COR-L47 (cell line): ENCODE measurements at places on chromosomes 6 and 20.

DNA sequence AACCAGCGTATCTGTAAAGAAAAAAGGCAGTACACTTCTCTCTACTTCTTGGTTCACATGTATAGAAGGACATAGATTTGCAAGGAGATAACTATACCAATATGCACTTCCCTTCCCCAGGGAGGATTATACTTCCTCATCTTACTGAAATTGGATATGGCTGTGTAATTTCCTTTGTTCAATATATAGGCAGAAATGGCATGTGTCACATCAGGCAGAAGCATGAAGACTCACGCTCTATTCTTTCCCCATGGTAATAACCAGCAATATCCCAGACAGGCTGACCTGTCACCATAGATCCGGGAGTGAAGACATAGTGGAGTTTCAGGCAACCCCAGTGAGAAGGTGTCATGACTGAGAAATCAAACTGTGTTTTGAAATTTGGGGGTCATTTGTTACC, 518.3 kb downstream of the KIF16B start:
- DNase-seq, result no peak

- no peak for DNase-seq
These were observed 30.1 kb upstream of the APMAP start for GRCh38 chr20:25022680-25023079.

GRCh38 chr20:13638162-13638495, 603 bp downstream of the TASP1 start:
- no peak for DNase-seq

- DNase-seq, result no peak
These were observed 22.6 kb downstream of the GNAS-AS1 start for GRCh38 chr20:58828136-58828535.

- DNase-seq, result no peak
These were observed 183.8 kb upstream of the UST start for GRCh38 chr6:148563066-148563465.

GRCh38 chr6:157390273-157391060, 9.5 kb downstream of the ZDHHC14 start:
- no peak for DNase-seq

- peak; percentile 71 for DNase-seq
These were observed 603.2 kb downstream of the RNF144B start for GRCh38 chr6:18990059-18990978.

DNA sequence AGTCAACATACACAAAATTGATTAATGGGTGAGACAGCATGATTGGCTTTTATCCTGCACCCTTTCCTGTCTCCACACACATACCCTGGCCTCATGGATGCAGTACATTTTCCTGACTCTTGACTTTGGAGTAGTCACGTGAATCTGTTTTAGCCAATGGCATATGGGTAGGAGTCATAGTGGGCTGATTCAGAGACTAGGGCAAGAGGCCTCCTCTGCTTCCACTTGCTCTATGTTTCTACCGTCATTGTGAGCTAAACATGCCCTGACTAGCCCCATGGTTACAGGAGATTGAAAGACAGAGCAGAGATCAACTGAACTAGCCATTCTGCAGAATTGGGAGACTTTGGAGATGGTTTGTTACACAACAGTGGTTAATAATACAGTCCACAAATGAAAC, 850.0 kb downstream of the DHX35 start:
- no peak for DNase-seq

DNA sequence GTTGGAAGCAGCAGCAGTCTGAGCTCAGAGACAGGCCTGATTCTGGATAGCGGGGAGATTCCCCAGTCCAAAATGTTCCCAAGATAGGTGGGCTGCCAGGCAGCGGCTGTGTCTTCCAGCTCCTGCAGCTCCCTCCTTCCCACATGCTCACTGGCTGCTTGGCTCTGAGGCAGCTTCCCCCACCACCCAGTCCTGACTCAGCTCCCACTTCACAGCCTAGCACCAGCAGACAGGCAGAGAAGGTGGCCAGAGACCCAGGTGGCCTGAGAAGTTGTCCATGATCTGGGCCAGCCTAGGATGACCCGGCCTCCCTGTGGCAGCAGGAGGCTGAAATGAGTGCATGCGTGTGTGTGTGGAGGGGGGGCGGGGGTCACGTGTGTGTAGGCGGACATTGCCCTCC, 94.9 kb downstream of the MDGA1 start:
- DNase-seq, result no peak

DNA sequence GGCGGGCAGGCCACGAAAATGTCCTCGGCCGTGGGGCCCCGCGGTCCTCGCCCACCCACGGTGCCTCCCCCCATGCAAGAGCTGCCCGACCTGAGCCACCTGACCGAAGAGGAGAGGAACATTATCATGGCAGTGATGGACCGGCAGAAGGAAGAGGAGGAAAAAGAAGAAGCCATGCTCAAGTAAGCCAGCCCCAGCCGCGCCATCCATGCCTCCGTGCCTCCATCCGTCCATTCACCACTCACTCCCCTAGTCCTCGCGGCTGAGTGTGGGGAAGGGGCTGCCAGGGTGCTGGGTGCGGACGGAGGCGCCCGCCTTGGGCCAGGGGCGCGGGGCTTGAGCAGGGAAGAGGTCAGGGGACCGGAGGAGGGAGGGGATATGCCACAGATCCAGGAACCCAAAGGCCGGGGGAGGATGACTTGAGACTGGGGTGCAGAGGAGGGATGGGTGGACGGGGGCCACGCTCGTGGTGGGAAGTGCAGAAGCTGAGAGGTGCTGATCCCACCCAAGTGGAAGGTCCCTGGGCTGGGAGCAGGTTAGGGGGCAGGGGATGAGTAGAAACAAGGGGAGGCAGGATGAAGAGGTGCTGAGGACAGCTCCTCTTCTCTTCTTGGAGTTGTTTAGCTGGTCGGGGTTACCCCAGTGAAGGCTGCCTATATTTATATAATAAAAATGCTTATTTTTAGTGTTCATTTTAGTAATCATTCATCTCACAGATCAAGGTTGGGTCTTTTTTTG, 825 bp downstream of the RIMS1 start:
- no peak for DNase-seq

GRCh38 chr20:31835977-31836852, 9.2 kb downstream of the FOXS1 start:
- no peak for DNase-seq

DNA sequence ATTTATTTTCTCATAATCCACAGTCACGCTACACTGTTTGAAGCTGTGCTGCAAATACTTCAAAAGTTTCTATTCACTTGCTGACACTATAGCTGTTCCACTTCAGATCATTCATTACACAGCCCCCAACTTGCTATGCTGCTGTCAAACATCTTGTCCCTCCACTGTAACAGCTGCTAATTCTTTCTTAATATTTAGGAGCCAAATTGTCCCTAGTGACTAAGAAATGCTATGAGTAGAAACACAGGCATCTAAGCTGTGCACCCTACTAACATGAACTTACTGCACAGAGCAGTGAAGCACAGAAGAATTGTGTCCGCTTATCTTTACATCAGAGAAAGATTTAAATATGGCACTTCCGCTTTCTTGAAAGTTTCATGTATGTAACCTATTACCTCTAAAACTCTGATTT, 91.3 kb downstream of the PDE10A start:
- no peak for DNase-seq
